ENCODE measurements at places on chromosomes 3 and 15.

DNA sequence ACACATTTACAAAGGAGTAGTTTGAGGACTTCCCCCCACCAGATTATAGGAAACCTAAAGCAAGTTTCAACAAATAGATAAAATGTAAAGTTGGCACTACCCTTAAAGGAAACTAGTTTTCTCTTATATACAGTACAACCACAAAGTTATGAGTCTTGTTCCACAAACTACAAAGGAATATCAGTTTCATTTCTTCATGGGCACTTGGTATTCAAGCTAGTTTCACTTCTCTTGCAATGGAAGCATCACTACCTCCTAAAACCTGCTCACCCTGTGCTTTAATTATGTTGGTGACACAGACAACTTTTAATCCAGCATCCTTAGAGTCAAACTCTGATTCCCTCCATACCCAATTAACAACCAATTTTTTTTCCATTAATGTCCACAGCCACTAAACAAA lies 707.0 kb downstream of the ROBO2 start:
- no peak for DNase-seq

DNA sequence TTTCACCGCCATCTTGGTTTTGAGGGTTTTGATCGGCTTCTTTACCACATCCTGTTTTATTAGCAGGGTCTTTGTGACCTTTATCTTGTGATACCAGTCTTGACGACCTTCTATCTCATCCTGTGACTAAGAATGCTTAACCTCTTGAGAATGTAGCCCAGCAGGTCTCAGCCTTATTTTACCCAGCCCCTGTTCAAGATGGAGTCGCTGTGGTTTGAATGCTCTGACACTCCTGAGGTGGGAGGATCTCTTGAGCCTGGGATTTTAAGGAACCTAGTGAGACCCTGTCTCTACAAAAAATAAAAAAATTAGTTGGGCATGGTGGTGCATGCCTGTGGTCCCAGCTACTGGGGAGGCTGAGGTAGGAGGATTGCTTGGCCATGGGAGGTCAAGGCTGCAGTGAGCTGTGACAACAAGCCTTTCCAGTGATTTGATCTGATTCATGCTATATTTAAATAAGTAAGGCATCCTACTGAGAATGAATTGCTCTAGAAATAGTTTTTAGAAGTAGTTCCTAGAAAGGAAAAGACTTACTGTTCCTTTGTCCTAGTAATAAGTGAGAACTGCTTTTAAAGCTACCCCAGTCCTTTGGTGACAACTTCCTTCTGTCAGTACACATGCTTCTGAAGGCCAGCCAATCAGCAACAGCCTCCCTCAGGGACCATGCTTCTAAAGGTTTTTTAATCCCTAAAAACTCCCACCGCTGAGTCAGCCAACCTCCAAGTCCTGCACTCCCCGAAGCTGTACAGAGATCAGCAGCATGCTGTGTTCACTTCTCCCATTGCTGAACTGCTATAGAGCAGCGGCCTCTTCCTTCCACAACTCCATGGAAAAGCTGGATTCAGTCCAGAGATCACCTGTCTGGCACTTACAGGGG lies 9.1 kb upstream of the CEMIP start:
- DNase-seq = no peak

GRCh38 chr3:59027607-59028006 lies 22.2 kb downstream of the CFAP20DC start:
- no peak for DNase-seq

GRCh38 chr3:40386213-40386612 lies 771 bp upstream of the ENTPD3 start:
- no peak for DNase-seq

- no peak for DNase-seq
Observed at GRCh38 chr15:47514200-47514652, 203.1 kb upstream of the SEMA6D start.

GRCh38 chr3:128491941-128492670 lies 895 bp downstream of the GATA2 start:
- DNase-seq = no peak

DNA sequence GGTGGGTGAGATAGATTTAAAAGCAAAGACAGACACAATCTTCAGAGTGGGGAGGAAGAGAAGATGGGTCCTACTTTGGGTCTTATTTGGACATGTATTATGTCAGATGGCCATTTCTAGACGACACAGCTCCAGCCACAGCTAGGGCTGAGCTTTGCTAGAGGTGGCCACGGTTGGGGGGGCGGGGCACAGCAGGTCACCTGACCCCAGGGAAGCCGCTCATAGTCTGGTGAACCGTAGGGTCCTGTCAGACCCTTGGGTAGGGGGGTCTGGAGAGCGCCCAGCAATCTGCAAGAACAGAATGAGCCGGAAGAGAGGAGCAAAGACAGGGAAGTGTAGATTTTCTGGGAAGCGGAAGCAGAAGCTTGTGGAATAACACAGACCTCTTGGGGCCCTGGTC lies 6.6 kb downstream of the EPB42 start:
- no peak for DNase-seq

DNA sequence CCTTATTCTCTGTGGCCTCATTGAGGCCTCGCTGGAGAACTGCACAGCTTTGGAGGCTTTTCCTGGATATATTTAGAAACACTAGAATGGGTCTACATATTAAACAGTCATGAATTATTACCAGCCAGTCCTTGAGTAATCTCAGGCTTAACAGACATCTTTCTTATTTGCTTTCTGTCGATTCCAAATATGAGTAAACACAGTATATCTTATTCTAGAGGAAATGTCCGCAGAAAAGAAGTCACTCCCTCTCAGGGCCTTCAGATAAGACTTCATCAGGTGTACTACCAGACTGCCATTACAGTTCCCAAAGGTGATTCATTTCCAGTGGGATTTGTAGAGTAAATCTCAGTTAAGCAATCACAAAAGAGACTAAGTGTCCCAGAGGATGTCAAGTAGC lies 310.7 kb downstream of the RBMS3 start:
- DNase-seq = no peak

DNA sequence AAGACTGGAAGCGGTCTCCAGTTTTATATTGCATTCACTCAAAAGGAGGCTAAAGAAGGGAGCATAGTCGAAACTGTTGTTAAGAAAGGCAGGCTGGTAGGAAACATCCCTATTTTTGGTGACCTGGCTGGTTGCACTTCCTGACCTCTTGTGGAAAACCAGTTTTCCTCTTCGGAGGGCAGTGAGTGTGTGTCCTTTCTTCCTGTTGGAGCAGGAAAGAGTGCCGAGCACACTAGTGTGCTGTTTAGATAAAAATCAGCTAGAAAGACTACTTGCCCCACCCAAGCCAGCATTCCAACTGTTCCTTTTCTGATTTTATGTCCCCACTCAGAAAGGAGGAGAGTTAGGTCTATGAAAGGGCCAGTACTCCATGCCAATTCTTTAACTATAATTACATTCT lies 65.1 kb upstream of the CCR4 start:
- no peak for DNase-seq

- no peak for DNase-seq
Observed at GRCh38 chr15:22913646-22914380, 66.4 kb downstream of the CYFIP1 start.

GRCh38 chr3:160677459-160677881 lies 510 bp downstream of the ARL14 start:
- DNase-seq = no peak

DNA sequence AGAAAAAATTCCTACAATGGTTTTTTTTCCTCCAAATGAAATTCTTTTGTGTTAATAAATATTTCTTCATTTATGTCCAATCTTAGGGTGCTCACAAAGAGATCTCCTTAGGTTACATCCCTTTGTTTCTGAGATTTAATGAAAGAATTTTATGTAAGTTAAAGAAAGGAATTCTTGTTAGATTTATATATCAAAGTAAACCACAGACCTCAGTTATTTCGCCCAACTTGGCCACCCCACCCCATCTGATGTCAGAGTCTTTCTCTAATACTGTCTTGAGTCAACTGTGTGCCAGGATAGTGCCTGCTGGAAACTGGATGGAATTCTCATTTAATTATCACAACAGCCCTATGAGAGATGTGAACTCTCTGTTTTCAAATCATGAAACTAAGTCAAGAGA lies 259.9 kb downstream of the OPA1 start:
- no peak for DNase-seq

DNA sequence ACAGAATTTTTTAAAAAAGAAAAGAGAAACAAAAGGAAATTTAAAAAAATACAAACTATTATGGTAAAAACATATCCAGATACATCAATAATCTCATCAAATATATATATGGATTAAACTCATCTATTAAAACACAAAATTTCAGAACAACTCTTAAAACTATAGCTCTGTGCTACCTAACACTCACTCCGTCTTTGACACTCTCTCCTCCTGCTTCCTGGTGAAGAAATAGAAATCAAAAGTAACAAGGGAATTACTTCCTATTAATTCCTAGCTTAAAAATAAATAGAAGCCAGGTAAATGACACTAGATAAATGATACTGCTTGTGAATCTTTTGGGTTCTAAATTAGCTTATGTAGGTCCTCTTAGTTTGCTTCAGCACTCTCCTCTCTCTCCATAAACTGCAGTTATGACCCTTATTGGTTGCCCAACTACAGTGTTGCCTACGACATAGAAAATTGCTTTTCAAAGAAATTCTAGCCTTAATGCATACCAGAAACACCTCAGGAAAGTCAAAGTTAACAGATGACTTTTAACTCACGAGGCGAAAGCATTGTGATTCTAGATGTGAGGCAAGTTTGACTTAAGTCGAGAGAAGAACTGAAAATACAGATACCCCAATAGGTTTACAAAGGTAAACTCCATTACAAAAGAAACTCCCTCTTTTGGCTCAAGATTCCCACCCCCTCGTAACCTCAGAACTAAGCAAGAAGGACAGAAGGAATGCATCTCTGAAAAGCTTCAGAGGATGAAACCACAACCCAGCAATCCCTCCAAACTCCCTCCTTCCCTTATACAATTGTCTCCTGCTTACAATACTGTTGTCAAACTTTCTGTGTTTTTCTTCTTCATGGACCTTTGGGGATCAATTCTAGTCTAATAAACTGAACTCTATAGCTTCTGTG lies 394.7 kb downstream of the FGF12 start:
- DNase-seq = no peak

DNA sequence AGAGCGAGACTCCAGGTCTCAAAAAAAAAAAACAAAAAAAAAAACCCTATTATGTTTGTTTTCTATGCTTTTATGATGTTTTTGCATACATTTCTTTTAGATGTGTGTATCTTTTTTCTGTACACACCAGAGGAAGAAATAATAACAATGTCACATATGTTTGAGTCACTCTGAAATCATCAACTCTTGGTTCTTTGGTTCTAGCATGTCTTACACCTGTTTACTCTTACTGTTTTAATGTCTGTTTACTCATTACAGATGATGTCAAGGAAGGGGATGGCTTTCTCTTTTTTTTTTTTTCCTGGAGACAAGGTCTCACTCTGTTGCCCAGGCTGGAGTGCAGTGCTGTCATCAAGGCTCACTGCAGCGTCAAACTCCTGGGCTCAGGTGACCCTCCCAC lies 24.1 kb downstream of the RHOA start:
- DNase-seq = no peak

Data from stimulated activated CD8-positive, alpha-beta memory T cell treated with anti-CD3 and anti-CD28 coated beads, Interleukin-12 subunit alpha, Interleukin-12 subunit beta, amount 100 ng/mL, for 1 hour (primary cell).